Left ventricle myocardium inferior (tissue), 1 donor: ENCODE measurements at places on chromosomes 6 and 20. TPM values are rescaled to one million over a fixed set of nuclear protein-coding genes. Genes with fewer than 3 reads are reported as not detected.

ETV7 gene
- not detected for total RNA-seq

DNA sequence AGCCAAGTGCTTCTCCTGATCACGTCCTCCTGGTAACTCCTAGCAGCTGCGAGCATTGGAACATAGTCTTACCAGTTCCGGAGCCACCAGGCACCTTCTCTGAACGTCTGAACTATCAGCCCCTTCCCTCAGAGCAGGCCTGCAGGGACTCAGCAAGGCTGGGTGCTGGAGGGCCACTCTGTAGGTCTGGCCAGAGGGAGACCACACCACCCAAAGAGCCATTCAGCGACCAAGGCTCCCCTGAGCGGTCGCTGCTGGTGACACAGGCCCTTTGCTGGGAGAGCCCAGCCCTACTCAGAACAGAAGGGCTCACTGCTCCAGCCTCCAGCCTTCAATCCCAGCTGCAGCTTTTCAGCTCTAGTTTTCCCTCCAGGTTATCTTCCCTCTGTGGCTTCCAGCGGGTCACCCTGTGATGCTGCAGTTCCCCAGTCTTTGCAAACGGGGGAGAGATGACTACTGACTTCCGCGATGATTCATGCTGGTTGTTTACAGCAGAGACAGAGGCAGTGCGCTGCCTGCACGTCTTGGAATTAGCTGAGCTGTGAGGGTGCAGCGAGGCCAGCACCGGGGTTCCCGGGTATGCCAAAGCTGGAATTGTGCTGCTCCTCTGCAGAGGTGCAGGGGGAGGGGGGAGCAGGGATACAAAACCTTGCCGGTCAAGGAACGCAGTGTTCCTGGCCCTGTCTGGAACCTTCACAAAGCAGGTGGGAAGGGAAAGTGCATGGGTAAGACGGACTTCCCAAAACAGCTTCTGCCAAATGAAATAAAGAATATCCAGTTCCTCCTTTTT is 161.4 kb downstream of the LY86 start:
- DNase-seq = peak; percentile 44

HCRTR2 gene
- not detected for total RNA-seq

GRCh38 chr6:41571021-41571780 is 25.0 kb downstream of the FOXP4 start:
- DNase-seq = no peak

DNA sequence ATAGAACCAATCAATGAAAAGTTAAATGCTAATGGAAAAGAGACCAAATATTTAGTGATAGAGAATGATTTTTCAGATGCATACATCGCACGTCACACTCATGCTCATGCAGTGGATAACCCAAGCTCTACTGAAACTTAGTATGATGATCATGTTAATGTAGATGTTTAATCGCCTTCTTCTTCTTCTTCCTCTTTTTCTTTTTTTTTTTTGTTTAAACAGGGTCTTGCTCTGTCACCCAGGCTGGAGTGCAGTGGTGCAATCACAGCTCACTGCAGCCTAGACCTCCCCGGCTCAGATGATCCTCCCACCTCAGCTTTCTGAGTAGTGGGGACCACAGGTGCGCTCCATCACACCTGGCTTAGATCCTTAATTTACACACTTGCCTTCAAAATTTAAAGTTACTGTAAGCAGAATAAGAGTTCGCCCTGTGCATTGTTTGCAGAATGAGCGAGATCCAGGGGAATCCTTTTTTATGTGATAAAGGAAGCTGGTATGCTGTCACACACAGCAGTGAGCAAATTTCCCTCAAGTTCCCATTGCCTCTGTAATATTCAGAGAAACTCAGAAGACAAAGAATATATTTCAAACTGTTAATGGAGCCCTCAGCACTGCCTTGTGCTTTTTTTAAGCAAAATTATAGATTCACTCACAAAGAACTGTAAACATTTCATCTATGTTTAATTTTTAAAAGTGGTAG is 194.2 kb upstream of the SGK1 start:
- DNase-seq = no peak

GRCh38 chr6:129105793-129106192 is 222.9 kb downstream of the LAMA2 start:
- DNase-seq = no peak

GRCh38 chr6:52517502-52518278 is 59.2 kb downstream of the TRAM2 start:
- peak; percentile 86 for DNase-seq

DNA sequence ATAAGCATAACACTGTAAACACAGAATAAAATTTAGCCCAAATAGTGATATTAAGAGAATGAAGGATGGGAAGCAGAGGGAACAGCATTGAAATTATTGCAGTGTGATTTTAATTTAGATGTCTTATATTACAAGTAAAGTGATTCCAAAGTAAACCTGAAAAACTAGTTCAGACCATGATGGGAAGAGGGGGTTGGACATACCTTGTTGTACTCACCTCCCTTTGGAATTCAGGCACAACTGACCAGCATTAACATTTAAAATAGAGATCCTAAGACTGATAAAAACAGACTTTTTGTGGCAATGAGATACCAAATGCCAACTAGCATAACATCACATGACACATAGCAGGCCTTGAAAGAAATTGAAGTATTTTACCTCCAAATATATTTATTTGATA is 262.6 kb upstream of the PRND start:
- no peak for DNase-seq

GRCh38 chr20:33689973-33690372 is 3.8 kb upstream of the E2F1 start:
- no peak for DNase-seq

DNA sequence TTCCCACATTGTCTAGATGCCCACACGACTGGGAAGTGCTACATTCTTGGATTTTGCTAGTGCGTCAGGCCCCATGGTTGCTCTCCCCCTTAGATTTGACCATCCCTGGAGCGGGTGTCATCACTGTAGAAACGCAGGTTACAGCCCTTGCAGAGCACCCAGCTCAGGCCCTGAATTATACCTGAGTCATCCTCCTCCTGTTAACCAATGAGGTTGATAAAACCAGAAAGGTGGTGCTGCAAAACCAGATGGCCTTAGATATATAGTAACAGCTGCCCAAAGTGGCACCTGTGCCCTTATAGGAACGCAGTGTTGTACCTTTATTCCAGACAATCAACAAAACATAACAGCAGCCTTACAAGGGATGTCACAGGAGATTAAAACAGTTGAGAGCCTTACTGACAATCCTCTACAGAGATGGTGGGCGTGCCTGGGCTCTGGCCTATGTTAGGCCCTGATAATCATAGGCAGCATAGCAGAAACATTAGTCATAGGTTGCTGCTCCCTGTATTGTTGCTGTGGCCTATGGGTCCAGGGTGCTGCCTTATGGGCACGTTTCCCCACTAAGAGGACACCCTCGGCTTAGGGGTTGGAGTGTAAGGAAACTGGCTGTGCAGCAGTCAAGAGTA is 33.6 kb upstream of the HSF2 start:
- no peak for DNase-seq

EEF1A2 gene
- 1,286 TPM for total RNA-seq

DNA sequence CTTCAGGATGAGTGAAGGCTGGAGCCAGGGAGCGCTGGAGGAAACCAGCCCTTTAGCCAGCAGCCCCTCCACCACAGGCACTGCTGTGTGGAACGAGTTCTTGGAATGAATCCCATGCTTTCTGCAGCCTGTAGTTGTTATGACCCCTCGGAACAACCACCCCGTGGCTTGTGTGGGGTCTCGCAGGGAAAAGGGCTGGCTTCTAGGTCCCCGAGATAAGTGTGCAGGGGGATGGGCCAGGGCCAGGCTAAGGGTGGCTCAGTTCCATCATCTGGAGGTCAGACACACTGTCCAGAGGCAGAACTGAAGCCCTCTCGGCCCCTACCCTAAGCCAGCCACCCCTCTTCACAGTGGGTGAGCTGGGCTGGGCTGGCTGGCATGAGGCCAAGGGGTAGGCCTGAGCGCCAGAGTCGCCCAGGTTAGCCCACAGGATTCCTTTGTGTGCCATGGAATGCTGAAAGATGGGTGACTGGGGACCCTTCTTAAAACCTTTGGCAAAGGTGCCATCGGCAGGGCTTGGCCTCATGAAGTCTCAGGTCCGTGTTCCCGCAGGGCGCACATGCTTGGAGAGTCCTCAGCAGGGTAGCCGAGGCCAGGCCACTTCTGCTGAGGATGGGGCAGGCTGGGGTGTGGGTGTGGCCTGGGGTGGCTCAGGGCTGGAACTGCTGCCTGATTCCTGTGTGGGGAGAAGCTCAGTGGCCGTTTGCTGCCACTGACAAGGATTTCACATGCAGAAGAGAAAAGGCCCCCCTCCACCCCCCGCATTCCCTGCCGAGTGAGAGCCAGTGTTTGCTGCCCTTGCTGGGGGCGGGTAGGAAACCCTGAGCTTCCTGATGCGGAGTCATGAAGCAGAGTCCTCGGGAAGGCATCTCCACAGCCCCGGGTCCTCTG is 24.6 kb downstream of the SPATA2 start:
- DNase-seq = peak; percentile 28

DNA sequence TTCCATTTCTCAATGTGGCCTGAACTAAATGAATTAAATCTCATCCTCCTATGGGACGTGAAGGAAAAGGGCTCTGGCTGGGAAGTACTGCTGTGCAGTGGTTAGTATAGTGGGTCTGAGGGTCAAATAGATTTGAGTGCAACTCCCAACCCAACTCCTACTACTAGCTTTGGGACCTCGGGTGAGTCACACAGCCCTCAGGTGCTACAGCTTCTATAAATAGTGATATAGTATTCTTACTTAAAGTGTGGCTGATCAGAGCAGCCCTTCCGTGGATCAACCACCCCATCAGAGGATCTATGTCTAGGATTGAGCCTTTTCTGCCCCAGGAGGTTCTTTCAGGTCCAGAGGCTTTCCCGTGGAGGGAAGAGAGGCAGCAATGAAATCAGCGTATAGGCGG is 904 bp upstream of the UST start:
- DNase-seq = no peak

HIVEP1 gene
- 13.7 TPM for total RNA-seq

- no peak for DNase-seq
Measured at GRCh38 chr6:85594197-85594930, 706 bp upstream of the SNX14 start.

DNA sequence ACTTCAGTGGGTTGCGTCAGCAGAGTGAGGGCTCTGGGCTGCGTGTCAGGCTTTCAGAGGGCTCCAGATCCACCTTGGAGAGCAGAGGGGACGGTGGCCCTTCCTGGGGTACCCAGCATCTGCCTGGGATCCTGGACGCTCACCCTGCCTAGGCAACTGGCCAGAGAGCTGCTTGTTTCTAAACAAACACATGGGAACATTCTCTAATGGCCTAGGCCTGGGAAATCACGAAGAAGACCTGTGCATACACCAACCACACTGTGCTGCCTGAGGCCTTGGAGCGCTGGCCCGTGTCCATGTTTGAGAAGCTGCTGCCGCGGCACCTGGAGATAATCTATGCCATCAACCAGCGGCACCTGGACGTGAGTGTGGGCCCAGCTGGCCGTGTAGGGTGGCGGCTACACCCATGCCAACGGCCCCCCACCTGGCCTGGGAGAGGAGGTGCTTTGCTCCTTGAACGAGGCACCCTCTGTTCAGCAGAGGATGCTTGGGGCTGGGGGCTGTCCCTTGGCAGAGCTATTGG is 32.2 kb downstream of the PYGB start:
- DNase-seq = peak; percentile 32

- no peak for DNase-seq
Measured at GRCh38 chr6:44680202-44680720, 292.8 kb downstream of the CDC5L start.

- DNase-seq = peak; percentile 94
Measured at GRCh38 chr6:43427406-43428111, at the start of gene ABCC10. ABCC10 (plus strand) TSS chr6:43427541; CDS start chr6:43427979, 438 bp downstream.

ZBP1 gene
- total RNA-seq = not detected

- no peak for DNase-seq
Measured at GRCh38 chr6:65816991-65817390, 110.0 kb upstream of the EYS start.

DNA sequence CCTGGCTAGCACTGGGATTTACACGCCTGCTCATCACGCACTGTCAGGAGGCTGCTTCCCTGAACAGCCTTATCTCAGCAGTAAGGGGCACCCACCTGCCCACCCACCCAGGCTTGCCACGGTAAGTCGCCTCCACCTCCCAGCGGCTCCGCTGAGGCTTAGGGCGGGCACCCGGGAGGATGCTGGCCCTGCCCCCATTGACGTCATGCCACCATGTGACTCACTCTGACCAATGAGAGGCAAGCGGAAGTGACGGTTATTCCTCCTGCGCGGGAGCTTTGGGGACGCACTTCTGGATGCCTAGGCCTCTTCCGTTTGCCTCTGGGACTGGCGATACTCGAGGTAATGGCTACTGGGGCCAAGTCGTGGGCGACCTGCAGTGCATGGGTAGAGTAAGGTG is 256.8 kb downstream of the QKI start:
- DNase-seq = no peak
